ENCODE measurements at places on chromosomes 11 and 22.

GRCh38 chr11:72687326-72687725, 13.1 kb upstream of the PDE2A start:
- DNase-seq = no peak

GRCh38 chr11:49151211-49151610, 57.2 kb downstream of the FOLH1 start:
- no peak for DNase-seq

DNA sequence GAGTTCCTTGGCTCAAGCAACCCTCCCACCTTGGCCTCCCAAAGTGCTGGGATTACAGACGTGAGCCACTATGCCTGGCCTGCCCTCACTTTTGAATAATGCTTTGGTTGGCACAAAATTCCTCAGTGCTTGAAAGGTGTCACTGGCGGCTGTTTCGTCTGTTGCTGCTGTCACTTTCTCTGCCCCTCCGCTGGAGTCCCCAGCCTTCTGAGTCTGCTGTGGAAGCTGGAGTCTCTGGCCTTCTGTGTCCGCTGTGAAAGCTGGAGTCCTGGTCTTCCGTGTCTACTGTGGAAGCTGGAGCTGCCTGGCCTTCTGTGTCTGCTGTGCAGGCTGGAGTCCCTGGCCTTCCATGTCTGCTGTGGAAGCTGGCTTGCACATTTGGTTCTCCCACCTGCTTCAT, 4.9 kb upstream of the KRTAP5-1 start:
- no peak for DNase-seq

DNA sequence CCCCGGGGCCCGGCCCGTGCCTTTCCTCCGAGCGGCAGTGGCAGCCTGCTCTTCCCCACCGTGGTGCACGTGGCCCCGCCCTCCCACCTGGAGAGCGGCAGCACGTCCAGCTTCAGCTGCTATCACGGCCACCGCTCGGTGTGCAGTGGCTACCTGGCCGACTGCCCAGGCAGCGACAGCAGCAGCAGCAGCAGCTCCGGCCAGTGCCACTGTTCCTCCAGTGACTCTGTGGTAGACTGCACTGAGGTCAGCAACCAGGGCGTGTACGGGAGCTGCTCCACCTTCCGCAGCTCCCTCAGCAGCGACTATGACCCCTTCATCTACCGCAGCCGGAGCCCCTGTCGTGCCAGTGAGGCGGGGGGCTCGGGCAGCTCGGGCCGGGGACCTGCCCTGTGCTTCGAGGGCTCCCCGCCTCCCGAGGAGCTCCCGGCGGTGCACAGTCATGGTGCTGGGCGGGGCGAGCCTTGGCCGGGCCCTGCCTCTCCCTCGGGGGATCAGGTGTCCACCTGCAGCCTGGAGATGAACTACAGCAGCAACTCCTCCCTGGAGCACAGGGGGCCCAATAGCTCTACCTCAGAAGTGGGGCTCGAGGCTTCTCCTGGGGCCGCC, 11.9 kb downstream of the C22orf31 start:
- DNase-seq = no peak

- DNase-seq = no peak
Observed at GRCh38 chr11:113487622-113488021, 12.4 kb upstream of the DRD2 start.

DNA sequence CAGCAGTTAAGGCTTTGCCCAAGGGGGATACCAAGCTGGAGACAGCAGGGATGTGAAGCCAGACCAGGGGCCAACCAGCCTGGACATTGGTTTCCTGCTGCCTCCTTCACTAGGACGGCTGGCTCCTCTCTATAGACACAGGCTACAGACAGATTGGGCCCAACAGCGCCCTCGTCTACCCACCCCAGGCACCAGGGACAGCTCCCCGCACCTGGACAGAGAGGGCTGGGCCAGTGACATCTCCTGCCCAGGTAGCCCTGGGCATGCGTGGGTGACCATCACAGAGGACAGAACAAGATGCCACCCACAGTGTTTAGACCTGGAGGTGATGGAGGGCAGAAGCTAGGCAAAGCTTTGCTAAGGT, 1.2 kb downstream of the DKK3 start:
- DNase-seq = no peak

All from Ammon's horn (tissue), 1 donor.